Fibroblast of skin of left biceps (primary cell): ENCODE measurements at places on chromosomes 2 and 18.

- DNase-seq, result no peak
Observed at GRCh38 chr2:62465741-62466502, 40.1 kb downstream of the TMEM17 start.

- no peak for DNase-seq
Observed at GRCh38 chr2:239586651-239587310, 186.0 kb upstream of the HDAC4 start.

DNA sequence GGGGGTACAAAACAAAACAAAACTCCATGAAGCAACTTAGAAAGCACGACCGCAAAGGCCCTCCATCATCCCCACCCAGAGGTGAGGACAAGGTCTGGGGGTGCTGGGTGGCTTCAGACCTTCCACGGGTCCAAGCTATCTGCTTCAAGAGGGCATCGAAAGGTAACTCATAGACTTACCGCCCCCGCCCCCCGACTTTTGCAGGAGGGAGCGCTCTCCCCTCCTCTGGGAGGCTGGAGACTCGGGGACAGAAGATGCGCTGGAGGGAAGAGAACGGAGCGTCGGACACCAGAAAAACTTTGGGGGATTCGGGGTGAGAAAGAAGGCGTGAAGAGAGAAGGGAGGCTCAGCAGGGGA is 300 bp upstream of the STON1 start:
- DNase-seq, result no peak

DNA sequence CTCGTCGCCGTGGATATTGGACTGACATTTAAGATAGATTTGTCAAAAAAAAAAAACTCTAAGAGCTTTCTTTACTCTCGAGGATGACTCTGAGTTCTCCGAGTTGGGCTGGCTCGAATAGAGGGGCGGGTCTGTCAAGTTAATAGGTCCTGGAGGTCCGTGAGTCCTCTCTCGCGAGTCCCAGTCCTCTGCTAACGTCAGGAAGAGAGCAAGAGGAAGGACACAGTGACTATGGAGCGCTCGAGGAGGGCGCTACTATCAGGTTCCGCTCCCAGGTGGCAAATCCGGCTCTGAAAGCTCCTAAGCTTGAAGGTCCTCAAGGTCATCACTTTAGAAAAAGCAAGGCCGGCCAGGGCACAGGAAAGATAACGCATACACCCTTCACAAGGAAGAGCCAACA is 404 bp upstream of the AKAIN1 start:
- DNase-seq, result no peak

DNA sequence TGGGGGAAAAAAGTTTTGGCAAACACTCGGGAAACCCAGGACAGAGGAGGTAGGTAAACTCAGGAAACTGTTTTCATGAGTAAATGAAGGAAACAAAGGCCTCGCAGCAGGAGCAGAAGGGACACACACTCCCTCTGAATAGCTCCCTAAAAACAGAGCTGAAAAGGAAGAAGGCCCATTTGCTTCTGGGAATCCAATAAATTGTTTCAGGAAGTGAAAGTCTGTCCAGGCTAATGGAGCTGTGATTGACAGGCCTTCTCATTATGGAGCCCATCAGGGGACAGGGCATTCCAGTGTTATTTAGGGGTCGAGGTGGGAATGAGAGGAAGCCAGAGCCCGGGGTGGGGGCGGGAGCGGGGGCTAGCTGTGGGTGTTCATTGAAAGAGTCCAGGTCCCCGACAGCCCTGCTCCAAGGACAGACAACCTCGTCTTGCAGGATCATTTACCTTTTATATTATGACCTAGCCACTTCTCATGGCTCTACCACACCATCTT is 81.2 kb downstream of the GBX2 start:
- DNase-seq, result no peak

DNA sequence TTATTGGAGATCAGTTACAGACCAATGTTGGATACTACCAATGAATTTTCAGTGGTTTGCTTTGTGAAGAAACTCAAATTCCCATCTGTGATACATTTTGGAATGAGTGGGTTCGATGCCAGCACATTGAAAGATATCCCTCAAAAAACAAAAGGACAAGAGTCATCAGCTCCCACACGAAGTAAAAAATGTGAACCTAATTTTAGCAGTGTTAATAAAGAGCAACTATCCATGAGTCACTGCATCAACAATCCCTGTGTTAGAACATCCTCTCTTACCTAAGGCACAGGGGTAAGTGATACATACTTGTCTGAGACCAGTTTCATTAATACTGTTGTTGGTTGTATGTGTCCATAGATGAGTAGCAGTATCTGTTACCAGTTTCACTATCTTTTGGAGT is 551.8 kb upstream of the SOX11 start:
- DNase-seq, result peak; percentile 40

- no peak for DNase-seq
Observed at GRCh38 chr2:28449488-28450395, 46.1 kb upstream of the PLB1 start.

DNA sequence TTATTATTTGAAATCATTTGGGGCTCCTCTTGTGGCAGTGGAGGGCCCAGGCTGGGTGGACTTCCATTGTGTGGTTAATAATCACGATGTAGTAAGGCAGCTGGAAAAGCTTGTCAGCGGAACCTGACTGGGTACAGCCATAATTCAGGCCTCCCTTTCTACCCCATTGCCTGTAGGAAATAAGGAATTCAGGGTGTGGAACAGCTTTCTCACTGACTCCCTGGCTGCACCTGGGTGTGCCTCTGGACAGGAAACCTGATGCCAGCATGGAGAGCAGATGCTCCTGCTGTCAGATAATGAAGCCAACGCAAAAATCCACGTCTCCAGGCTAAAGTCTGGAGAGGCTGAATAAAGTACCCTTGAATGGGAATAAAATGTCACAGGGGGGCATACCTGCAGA is 44.2 kb downstream of the LYPD6B start:
- DNase-seq, result no peak

DNA sequence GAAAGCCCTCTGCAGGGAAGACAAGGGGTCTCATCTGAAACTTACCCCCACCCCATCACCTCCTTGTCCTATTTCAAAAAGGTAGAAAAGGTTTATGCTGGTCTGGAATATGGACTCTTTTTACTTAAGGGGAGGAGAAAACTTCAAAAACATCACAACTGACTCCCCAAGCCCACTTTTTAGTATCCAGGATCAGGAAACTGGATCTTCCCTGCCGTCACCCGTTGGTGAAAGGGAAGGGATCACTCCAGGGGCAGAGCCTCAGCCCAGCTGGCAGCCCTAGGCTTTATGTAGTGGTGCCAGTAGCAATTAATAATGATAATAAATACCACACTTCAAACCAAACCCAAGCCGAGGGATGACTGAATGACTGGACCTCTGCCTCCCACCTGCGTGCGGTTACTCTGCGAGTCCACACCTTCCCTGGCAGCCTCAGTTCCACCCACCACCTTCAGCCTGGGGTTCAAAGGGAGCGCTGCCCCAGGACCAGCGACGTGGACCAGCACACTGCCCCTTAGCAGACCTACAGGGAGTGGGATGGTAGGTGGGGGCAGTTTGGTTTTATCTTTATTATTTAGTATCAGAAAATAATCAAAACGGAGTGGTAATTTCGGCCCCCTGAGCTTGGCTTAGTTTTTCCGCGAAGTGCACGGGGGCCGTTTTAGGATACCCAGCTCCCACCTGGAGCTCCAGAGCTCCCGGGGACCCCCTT is 4.9 kb upstream of the GATA6 start:
- DNase-seq, result no peak
